ENCODE measurements at places on chromosomes 6 and 20.
A peak's percentile ranks its signal among the peaks of the same experiment; 100 is the strongest.

GRCh38 chr6:115441651-115442050 is 619.0 kb downstream of the FRK start:
- DNase-seq, result no peak

DNA sequence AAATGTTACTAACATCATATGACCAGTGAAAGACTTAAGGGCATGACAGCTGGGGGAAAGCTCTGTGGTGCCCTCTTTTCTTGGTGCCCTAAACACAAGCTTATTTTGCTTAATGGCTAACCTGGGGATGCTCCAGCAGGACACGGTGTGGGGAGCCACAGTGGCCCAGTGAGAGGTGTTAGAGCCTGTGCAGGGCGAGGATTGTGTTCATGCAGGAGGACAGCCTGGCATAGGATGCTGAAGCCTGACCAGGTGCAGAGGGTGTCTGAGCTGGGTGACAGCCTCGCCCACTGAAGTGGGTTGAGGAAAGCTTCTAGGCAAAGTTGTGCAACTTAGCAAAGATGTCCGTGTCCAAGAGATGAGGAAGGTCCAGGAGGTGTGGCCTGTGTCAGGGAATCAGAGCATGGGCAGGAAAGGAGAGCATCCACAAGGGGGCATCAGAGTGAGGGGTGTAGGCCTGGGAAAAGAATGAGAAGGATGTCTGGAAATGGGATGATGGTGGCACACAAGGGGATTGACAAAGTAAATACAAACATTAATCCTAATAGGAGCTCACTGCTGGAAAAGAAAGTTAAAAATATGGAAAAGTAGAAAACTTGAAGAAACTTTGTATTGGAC is 33.9 kb downstream of the SLC17A4 start:
- DNase-seq, result peak; percentile 13

DNA sequence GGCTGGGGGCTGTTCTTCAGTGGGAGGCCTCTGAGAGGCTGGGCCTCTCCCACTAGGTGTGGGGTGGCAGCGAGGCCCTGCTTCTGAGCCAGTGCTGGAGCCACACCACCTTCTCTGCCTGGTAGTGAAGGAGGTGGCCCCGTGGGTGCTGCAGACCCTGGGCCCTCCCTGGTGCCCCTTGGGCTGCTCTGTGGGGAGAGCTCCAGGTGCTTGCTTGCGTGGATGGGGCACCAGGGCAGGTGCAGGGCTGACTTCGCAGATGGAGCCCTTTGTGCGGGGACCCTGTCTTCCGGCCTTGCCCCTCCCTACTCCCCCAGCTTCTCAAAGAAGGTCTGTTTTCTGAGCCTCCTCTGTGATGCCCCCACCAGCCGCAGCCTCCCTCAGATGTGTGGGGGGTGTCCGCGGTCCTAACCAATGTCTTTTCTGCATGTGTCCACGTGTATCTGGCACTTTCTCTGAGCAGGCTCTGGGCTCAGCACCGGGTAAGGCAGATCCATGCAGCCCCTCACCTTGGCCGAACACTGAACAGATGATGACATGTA is 17.2 kb upstream of the MYT1 start:
- no peak for DNase-seq

- DNase-seq, result no peak
Observed at GRCh38 chr20:40604416-40604815, 84.6 kb downstream of the MAFB start.

GRCh38 chr6:145206247-145206907 is 528.9 kb downstream of the EPM2A start:
- DNase-seq, result no peak

DNA sequence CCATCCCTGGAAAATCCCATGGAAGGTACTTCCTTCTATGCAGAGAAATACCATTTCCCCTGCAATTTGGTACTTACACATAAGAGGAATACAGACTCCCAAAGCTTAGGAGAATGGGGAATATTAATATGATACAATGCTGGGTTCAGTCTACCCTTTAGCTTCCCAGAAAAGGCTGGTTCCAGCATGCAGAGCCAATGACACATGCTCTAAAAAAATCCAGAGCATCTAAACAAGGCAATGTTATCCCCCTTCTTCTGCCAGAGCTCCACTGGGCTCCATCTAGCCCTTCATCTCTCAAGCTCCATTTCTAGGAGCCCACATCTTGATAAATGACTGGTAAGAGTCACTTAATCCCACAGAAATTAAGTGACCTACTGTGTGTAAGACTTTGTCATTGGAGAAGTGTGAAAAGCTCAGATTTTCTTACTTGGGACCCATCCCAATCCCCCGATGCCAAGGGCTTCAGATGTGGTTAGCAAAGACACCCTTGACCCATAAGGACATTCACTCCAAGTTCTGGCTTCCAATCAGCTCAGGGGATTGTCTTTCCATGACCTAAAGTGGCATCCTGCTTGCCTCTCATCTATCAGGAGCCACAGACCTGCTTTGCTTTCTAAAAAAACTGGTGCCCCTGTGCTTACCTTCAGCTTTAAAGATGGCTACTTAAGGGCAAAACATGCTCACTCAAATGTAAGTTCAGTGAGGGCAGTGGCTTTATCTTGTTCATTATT is 137.5 kb downstream of the UNC5CL start:
- DNase-seq, result no peak

DNA sequence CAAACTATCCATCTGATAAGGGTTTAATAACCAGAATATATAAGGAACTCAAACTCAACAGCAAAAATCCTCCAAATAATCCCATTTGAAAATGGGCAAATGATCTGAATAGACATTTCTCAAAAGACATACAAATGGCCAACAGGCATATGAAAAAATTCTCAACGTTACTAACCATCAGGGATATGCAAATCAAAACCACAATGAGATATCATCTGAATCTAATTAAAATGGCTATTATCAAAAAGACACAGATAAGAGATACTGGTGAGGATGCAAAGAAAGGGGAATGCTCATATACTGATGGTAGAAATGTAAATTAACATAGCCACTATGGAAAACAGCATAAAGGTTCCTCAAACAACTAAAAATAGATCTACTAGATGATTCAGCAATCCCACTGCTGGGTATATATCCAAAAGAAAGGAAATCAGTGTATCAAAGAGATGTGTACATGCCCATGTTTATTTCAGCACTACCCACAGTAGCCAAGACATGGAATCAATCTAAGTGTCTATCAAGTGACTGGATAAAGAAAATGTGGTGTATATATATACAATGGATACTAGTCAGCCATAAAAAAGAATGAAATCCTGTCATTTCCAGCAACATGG is 6.1 kb upstream of the BRD2 start:
- no peak for DNase-seq

DNA sequence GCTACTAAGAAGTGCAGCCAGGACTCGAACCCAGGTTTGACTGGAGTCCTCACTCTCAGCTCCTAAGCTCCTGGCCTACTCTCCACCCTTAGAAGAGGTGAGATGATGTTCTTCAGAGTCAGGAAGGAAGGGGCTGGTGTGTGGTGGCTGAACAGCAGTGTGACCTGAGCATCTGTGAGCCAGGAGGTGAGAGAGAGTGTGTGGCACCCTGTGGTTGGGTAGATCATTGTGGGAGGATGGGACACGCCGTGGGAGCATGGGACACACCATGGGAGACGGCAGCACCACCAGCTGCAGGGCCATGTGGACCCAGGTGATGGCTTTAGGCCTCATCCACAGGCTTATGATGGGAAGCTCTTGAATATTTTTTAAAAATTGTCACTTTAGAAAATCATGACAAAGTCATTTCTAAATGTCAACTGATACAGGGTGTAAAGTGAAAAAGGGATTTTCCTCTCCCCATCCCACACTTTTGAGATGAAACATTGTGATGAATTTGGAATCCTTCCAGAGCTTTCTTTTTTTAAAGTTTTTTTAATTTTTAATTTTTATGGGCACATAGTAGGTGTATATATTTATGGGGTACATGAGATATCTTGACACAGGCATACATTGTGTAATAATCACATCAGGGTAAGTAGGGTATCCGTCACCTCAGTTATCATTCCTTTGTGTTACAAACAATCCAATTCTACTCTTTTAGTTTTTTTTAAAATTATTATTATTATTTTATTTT is 31.6 kb downstream of the SRC start:
- no peak for DNase-seq

DNA sequence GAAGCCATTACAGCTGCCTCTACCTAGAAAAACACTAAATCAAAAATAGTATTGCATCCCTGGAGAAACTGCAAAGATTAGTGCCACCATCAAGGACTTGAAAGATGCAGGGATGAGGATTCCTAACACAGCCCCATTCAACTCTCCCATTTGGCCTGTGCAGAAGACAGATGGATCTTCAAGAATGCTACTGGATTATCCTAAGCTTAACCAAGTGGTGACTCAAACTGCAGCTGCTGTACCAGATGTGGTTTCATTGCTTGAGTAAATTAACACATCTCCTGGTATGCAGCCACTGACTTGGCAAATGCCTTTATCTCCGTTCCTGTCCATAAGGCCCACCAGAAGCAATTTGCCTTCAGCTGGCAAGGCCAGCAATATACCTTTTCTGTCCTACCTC is 117.4 kb downstream of the TBC1D32 start:
- DNase-seq, result no peak

DNA sequence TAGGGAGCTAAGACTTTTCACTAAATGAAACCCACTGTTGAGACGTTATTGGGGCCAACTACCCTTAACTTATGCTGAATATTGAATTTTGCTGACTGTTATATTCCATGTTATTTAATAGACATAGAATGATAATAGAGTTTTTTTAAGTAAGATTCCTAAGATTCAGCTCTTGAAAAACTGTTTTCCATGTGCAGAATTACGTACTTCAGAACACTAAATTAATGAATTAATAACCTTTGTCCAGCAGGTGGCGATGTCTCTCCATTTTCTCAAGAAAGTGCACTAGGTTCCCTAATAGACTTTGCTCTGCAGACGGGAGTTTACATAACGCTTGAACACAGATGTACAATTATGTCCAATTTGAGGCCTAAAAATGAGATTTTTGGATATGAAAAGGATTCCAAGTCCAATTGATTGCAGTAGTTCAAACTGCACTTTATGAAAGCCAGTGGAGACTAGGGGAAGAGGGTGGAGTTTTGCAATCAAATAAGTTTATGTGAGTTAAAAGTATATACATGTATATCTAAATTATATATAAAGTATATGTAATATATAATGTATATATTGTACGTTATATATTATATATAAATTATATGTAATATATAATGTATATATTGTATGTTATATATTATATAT is 282.1 kb downstream of the UST start:
- peak; percentile 73 for DNase-seq

- no peak for DNase-seq
Observed at GRCh38 chr6:105817370-105817769, 268.8 kb upstream of the PRDM1 start.

DNA sequence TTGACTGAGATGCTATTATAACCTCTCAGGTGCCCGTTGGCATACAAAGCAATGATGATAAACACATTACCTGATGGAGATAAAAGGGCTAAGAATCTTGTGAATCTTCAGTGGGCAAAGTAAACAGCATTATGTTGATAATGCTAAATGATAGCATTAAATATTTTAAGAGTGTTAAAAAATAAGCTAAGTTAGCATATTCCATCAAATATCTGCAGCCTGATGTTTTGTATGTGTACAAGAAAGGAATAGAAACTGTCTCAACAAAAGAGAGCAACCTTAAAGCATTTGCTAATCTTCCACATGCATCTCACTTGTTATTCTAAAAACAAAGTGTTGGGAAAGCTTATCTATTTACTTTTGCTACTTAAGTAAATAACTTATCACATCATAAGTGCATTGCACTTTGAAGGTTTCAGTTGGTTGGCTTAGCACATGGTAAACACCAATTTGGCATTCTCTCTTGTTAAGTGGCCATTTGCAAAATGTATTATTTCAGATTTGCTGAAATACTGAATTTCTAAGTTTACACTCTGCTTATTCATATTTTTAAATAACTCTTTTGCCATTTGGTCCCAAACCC is 151.6 kb downstream of the SYNDIG1 start:
- no peak for DNase-seq

- no peak for DNase-seq
Observed at GRCh38 chr20:22795871-22796270, 211.5 kb upstream of the FOXA2 start.

DNA sequence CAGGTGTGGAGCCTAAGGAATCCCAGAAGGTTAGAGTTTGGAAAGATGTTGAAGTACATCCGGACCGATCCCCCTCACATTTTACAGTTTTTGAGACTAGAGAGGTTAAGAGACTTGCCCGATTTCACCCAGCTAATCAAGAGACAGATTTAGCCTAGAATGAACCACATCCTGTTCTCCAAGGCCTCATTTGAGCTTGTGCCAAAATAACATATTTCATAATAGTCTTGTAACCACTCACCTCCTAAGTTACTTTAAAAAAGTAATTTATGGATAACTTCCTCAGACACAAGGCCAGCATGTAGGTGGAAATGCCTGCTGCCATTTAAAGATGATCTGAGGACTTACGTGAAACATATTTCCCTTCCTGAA is 39.8 kb upstream of the ARHGAP18 start:
- no peak for DNase-seq

DNA sequence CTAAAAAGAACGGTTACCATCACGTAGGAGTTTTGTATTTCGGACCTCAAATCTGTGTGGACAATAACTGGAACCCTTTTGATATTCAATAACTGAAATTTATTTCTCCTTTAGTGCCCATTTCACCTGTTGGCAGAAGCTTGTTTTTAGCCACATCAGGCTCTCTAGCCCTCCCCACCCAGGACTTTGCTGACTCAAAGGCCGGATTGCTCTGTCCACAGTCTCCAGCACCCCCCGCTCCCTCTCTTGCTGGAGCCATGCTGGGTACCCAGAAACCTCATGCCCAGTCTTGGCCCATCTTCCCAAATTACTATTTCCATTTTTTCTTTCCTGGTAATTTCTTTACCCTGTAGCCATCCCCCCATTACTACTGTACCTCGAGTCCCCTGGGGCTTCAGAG is 55.8 kb upstream of the DUSP22 start:
- no peak for DNase-seq

- DNase-seq, result peak; percentile 96
Observed at GRCh38 chr20:64255361-64256281, at the start of gene PCMTD2. TSS of gene PCMTD2 (plus strand) at chr20:64255748. CDS start at chr20:64259966, 4,218 bp downstream.

DNA sequence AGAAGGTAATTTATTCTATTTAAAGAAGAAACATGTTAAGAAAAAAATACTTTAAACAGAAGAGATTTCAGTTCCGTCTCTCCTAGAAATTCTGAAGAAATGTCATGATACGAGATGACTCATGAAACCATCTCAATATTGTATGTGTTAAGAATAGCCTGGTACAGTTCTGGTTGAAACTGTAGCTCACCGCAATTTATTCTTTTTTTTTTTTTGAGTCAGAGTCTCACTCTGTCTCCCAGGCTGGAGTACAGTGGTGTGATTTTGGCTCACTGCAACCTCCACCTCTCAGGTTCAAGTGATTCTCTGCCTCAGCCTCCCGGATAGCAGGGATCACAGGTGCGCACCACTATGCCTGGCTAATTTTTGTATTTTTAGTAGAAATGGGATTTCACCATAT is 103.3 kb downstream of the ARHGAP18 start:
- no peak for DNase-seq

GRCh38 chr6:116424001-116424400 is 37.2 kb upstream of the CALHM6 start:
- no peak for DNase-seq

DNA sequence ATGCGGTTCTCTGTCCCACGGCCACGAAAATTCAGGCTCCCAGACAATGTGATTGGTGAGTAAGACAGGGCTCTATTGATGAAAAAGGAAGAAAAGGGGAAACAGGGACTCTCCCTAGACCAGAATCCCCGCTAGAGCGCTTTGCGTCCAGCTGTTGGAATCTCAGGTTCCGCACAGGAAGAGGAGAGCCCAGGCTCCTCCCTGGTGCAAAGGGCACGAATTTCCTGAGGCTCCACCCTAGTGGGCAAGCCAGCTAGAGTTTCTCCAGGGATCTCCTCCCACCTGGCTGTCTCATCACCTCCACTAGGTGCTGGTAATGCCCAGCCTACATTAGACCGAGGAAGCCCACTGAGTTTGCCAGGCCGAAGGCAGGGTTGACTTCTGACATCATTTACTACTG is 135.9 kb upstream of the SOX4 start:
- no peak for DNase-seq
